ENCODE measurements at places on chromosomes 4 and X.

DNA sequence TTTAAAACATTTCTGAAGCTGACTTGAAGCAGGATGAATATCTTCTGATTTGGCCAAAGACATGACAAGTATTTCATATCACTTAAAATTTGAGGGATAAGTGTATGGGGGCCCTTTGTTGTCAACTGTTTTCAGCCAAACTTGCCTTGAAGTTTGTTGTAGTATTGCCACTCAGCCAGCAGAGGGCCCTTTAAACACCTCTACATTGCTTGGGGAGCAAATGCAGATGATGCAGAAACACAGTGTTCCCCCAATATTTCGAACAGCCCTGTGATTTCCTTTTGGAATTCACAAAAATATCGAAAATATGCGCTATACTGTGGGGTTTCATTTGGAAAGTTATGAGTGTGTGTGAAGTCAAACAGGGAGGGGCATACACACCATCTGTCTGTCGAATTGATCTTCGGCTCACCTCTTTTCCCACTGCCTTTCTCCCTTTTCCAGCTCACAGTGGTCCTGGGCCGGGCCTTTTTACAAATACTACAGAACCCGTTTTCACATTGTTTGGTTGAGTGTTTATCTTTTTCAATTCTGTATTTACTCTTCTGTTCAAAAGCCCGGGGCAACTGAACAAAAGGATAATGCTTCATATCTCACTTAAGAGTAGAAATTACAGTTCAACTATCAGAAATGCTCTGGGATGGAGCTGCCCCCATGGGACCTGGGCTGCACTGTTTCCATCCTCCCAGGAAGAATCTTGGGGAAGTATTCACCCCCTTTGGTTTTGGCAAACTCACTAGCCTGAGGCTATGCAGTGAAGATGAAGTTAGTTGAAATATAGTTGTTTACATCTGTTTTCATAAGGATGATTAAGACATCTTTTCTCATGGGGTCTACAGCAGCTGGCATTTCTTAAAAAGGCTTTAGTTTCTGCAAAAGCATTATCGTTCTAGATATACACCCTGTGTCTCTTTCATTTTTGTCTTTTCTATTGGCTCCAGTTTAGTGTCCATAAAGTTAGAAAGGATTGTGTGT is 137.6 kb downstream of the EGF start:
- peak; percentile 5 for DNase-seq

GRCh38 chr4:39353478-39354253 is 12.5 kb downstream of the RFC1 start:
- no peak for DNase-seq

- DNase-seq = no peak
Observed at GRCh38 chr4:127162741-127163140, 470.0 kb upstream of the INTU start.

GRCh38 chr4:154329268-154329868 is 162.2 kb downstream of the DCHS2 start:
- no peak for DNase-seq

DNA sequence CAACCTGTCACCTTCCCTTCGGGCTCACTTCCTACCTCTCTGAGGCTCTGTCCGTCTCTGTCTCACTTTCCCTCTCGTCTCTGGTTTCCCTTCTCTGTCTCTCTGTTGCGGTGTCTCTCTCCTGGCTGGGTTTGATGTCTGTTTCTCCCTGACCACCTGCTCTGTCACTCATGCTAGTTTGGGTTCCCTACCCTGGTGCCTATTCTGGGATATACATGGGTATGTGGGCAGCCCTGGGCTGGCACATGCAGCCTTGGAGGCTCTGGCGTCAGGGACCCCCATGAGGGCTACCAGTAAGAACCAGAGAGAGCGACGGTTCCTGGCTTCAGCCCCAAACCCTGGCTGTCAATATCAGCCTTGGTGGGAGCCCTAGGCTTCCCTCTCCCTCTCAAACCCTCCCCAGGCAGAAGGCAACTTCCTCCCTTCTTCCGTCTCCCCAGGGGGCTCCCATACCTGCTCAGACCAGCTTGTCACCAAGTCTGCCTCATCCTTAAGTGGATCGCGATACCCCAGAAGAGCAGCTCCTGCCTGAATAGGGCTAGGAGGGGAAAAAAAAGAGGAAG is 314 bp downstream of the DNASE1L1 start:
- no peak for DNase-seq

DNA sequence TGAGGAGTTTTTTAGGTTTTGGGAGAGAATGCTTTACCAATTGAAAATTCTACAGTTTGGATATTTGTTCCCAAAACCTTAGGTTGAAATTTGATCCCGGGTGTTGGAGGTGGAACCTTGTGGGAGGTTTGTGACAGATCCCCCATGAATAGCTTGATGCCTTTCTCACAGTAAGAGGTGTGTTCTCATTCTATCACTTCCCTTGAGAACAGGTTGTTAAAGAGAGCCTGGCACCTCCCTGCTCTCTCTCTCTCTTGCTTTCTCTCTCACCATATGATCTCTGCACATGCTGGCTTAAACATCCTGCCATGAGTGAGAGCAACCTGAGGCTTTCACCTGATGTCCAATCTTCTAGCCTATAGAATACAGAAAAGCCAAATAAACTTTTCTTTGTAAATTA is 1475.5 kb upstream of the AGA start:
- no peak for DNase-seq

GRCh38 chr4:123480706-123481418 is 84.3 kb downstream of the SPRY1 start:
- no peak for DNase-seq
